BJ (cell line): ENCODE measurements at places on chromosomes 7 and 10.

- DNase-seq: no peak
These were observed 168.0 kb downstream of the ZNF438 start for GRCh38 chr10:30863516-30864210.

GRCh38 chr10:75097666-75098285 lies 13.7 kb upstream of the SAMD8 start:
- DNase-seq: no peak

DNA sequence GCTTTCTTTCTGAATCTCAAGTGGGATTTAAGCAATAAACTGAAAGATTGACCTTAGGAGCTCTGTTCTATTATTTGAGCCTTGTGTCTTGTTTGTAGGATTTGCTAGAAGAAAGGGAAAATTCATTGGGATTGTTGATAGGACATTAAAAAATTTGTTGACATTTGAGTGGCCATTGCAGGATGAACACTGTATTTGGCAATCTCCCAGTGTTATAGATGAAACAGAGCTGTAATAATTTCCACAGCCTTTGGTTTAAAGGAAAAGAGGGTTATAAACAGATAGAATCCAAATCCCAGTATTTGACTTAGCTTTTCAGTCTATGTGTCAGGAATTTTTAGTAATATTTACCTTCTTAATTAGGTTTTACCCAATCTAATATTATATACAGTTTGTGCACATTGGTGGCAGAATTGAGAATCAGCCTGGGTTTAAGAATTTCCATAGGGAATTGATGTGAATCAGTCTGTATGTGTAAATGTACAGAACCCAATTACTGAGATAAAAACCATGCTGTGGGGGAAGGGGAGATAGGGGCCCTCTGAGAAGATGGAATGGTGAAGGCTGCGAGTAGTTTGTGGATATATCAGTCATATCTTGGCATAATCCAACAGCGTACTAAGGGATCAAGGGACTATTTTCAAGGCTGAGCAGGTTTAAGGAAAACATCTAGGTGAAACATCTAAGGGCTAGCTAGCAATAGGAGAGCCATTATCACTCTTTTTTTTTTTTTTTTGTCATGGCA lies 6.5 kb downstream of the SGPL1 start:
- no peak for DNase-seq

DNA sequence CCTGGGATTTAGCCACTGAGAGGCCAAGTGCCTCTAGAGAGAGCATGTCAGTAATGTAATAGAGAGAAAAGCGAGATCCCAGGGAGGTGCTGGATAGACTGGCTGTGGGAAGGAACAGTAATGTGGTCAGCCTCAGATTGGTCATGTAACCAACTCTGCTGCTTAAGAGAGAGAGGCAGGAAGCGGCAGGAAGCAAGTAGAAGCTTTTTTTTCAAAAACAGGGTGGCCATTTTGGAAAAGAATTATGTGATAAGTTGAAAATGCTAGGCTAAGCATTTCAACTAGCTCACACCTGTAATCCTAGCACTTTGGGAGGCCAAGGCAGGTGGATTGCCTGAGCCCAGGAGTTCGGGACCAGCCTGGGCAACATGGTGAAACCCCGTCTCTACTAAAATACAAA lies 3.7 kb upstream of the PCOLCE start:
- no peak for DNase-seq

GRCh38 chr7:101156277-101156676 lies 2.0 kb downstream of the AP1S1 start:
- no peak for DNase-seq

DNA sequence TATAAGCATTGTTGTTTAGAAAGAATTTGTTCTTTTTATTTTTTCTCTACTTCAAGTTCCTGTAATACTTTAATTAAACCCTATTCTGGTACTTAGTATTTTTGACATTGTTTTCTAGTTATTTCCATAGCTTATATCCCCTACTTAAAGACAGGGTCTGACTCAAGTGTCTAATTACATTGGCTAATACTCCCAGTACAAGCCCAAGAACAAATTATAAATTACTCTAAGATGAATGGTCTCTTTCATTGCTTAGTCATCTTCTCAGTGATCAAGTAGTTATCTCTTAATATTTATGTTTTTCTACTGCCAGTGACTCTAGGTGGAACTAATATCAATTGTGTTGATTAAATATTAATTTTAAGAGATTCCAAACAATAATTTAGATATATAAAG lies 21.6 kb downstream of the AHR start:
- no peak for DNase-seq

GRCh38 chr7:29500719-29501118 lies 62.9 kb upstream of the PRR15 start:
- DNase-seq: no peak

DNA sequence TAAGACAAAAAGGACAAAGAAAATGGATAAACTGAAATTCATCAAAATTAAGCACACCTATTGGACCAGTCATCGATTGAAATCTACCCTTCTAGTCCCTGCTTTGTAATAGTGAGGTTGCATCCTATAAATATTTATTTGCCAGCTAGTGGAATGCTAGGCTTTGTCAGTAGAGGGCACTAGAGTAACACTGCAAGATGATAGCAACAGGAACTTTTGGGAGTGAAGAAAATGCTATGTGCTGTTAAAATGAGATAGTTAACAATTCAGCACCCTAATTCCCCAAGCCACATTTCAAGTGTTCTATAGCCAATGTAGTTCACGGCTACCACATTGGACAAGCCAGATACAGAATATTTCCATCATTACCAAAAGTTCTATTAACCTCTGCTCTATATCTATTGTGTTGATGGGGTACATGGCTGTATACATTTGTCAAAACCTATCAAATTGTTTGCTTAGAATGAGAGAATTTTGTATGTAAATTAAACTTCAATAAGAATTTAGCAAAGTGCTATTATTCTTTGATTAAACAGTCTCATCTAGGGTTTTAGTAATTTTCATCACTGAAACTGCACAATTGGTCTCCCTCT lies 69.8 kb downstream of the LSMEM1 start:
- DNase-seq: no peak

DNA sequence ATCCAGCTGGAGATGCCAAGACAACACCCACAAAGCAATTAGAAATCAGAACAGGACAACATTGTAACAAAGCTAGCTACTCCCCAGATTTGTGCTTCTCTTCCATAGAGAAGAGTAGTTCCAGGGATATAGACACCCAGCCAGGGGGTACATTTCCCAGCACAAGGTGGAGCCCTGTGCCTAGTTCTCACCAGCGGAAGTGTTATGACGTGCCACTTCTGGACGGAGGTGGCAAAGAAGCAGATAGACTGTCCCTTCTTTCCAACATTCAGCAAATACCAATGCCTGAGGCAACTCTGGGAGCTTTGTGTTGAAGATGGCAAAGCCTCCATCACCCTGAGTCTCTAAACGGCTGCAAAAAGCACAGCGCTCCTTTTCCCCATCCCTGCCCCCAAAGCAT lies 23.4 kb upstream of the GSAP start:
- no peak for DNase-seq

- DNase-seq: no peak
These were observed 63.9 kb downstream of the SND1 start for GRCh38 chr7:127715901-127716300.

DNA sequence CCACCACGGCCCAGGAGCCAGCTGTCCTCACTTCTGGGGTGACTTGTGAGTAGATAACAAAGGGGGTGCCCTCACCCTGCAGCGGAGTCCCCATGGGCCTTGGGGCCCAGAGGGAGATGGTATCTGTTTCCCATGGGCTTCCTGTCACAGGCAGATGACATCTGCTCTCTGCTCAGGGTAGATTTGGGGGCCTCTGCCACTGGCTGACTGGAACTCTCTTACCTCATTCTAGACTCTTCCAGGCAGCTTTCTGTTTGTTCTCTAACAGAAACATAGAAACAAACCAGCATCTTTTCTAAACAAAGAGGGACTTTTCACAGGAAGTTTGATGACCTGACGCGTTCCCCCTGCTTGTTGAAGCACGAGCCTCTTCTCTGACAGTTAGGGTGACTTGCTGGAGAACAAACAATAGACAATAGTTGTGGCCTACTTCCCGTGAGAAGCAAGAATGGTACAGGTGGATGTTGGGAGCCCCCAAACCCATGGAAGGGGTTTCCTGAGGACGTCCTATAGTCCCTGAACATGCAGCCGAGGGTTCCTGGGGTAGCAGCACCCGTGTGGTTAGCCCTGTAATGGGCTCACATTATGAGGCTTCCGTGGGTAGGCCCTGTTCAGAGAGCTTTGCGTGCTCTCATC lies 61.6 kb downstream of the GRK5 start:
- no peak for DNase-seq

- DNase-seq: no peak
These were observed 160.7 kb upstream of the PCBD1 start for GRCh38 chr10:71048971-71049615.

DNA sequence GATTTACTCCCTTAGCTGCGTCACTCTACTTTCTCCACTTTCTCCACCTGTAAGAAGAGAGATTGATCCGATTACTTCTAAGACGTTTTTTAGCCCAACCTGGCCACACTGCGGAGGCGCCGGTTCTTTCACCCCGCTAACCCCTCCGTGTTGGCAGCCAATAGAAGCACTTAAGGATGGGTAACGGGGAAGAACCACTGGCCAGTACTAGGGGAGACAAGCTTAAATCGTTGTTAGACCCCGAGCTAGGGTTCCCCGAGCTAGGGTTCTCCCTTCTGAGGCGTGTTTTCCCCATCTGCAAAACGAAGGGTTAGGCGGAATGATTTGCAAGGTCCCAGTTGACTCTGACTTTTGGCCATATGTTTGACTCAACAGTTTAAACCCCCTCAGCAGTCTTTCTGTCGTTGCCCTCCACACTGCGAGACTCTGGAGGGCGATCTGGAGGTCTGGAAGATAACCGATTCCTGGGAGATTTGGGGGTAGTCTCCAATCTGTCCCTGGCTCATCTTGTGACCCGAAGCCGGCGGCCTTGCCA lies 644 bp downstream of the UMAD1 start:
- no peak for DNase-seq

GRCh38 chr7:6725003-6725402 lies 18.3 kb upstream of the ZNF12 start:
- no peak for DNase-seq

DNA sequence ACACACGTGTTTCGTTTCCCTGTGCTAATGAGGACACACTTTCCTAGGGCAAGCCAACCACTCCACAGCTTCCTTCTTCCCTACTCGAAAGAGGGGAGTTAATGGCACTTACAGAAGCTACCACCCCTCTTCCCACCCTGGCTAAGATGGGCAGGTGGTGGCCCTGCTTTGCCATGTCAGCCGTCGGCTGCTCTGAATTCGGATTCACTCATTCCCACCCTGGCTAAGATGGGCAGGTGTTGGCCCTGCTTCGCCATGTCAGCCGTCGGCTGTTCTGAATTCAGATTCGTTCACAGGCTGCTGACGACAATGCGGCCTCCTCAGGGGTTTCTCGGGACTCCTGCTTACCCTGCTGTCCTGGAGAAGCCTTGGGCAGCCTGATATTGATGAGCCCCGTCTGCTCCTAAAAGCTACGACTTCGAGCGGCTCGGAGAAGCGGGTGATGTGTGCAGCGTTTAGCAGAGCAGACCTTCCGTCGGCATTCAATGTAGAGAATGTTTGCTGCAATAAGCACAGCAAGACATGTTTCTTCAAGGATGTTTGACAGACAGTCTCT lies 56.2 kb upstream of the PPP2R2D start:
- DNase-seq: no peak

DNA sequence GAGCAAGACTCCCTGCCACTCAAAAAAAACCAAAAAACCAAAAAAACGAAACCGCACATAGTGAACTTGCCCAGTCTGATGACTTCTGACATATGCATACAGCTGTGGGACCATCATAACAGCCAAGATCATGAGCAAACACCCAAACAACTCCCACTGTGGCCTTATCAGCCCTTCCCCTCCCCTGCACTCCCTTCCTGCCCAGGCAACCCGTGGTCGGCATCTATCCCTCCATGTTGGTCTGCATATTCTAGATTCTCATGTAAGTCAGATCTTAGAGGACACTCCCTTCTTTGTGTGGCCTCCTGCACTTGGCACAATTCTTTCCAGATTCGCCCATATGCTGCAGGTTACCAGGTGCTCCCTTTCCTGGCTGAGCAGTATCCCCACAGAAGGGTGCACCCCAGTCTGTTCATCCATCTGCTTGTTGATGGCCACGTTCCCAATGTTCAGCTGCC lies 72.8 kb downstream of the GNA12 start:
- DNase-seq: no peak

DNA sequence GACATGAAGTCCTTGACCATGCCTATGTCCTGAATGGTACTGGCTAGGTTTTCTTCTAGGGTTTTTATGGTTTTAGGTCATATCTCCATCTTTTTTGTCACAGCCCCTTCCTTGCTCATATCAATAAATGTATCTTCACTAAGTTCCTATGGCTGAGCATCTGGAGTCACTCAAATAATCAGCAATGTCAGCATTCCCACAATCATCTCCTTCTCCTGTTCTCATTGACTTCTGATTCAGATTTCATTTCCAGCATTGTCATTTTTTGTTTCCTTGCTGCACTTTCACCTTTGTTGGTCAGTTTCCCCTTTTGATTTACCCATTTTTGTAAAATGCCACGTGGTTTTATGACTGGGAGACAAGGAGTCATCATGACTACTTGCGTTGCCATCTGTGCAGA lies 181.2 kb downstream of the BICC1 start:
- DNase-seq: no peak

DNA sequence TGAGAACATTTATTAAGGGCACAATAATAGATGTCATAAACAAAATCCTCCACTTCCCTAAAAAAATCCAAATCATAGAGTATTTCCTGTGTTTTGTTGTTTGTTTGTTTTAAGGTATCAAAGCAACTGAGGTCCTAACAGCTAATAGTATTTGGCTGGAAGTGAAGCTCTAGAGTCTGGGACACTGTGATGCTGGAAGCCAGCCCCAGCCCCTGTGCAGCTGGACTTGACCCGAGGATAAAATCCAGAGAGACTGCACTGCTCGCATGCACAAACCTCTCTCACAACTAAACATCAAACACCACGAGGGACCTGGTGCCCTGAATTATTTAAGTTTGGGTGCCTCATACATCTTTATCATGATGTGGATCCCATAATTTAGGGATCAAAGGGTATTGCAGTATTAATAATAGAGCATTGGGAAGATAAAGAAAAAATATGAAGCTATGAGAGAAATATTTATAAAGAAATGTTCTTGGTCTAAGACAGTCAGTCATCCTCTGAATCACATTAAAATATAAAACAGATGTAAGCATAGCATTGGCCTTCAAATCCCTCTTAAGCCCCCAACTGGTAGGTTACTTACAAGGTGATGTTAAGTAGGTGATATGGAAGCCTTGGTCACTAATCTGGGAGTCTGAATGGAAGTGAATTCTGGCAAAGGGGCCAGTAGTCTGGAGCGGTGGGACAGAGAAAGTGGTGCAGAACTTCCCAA lies 44.4 kb downstream of the CUBN start:
- no peak for DNase-seq

DNA sequence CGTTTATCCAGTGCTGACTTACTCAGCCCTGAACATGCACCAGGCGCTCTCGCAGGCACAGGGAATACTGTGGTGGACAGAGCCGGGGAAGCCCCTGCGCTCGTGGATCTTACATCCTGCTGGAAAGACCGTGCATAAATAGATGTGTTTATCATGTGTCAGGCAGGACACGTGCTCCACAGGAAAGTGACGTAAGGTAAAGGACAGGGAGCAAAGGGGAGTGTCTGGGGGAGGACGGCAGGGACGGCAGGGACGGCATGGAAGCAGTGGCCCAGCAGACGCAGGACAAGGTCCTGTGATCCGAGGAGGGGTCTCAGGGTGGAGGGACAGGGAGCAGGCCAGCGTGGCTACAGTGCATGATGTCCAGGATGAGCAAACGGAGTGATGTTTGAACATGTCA lies 410.5 kb downstream of the PAXIP1 start:
- DNase-seq: no peak

- DNase-seq: no peak
These were observed 573.9 kb downstream of the GATA3 start for GRCh38 chr10:8628351-8628750.

GRCh38 chr10:29243750-29244149 lies 45.1 kb upstream of the LYZL1 start:
- no peak for DNase-seq
